ENCODE measurements at places on chromosomes 6 and 20.

GRCh38 chr20:47843886-47844567 lies 58.7 kb upstream of the SULF2 start:
- DNase-seq = no peak

DNA sequence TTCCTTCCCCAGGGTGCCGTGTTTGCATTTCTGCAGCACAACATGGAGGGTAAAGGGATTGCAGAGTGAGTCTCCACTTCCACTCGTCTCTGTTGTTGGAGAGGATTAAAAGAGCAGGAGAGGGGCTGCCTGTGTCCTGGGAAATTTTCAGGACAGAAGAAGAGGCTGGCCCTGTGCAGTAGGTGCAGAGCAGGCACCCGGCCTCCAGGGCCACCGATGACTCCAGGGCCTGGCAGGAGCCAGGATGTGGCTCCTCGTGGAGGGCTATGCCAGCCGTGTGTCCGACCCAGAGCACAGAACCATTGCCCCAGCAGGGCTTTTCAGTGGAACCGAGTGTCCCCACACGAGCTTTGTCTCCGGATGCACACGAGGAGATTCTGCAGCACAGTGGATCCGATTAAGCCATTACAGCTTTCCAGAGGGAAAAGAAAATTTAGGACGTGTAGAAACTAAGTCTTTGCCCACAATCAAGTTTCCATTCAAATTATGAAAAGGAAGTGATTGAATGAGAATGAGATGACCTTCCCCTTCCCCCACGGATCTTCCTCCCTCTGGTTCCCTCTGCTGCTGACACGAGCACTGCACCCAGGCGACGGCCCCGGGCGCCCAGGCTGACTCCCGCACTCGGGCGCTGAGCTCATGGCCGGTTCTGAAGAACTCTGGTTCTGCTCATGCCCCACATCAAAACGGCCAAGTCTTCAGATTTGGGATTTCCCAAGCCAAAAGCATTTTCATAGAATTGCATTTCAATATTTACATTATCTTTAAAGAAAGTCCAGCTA lies 43.1 kb upstream of the UNC93A start:
- DNase-seq = no peak

- DNase-seq = no peak
Measured at GRCh38 chr6:89536231-89536630, 102.3 kb downstream of the LYRM2 start.

- DNase-seq = no peak
Measured at GRCh38 chr6:85680388-85680787, 37.7 kb upstream of the SYNCRIP start.

- no peak for DNase-seq
Measured at GRCh38 chr20:51238675-51239305, 215.9 kb upstream of the KCNG1 start.

DNA sequence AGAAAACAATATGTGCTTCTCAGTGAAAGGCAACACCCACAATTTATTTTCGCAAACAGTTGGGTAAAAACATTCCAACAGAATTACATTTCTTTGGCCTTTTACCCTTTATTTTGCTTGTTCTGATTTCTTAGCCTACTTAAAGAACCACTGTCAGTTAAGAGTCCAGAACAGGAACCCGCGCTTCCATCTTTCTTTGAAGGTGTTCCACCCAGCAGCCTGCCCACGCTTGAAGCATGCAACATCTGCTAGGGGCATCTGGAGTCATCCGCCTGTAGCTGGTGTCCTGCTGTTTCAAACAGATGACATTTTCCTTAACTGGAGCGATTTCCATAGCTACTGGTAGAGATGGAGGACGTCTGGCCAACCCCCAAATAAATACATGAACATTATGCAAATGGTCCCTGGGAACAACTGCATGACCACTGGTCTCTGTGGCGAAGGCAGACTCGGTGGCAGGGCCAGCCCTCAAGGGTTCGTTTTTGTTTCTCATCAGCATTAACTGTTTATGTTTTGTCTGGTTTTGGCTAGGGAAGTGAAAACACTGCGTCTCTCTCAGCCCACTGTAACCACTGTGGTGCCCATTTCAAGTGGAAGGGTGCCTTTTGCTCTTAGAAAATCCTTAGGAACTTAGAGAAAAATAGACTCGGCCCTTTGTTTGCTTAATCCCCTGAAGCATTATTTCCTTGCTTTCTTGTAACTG lies 51.6 kb downstream of the LAMA4 start:
- no peak for DNase-seq

GRCh38 chr6:53984581-53984980 lies 126.7 kb upstream of the MLIP start:
- DNase-seq = no peak

GRCh38 chr20:46423342-46423741 lies 16.9 kb upstream of the ELMO2 start:
- no peak for DNase-seq

DNA sequence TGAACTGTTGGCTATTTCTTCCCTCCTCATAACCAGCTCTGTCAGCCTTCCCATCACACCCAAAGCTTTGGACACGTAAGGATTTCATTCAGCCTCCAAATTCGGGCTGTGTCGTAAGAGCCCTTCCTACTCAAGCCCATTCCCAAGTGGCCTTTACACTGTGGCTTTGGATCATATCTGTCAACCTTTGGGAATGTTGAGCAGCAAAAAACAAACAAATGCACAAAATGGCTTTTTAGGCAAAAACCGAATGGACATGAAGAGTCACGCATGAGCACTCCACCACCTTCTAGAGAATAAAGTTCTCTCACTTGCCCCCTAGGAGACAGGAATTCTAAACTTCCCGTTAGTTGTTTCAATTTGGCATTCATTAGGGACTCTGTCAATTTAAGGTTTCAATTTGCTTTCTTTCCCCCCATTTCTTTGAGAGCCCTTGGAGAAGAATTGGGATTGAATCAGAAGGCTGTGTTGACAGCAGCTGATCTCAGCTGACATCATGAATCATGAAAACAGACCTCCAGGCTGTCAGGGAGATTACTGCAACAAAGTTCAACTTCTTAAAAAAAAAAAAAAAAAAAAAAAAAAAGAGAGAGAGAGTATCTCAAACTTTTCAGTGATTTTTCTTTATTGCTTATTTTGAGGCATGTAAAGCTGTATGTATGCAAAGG lies 110.3 kb downstream of the BCAS1 start:
- DNase-seq = peak; percentile 64

- no peak for DNase-seq
Measured at GRCh38 chr20:25179439-25180089, 15.9 kb upstream of the ENTPD6 start.

DNA sequence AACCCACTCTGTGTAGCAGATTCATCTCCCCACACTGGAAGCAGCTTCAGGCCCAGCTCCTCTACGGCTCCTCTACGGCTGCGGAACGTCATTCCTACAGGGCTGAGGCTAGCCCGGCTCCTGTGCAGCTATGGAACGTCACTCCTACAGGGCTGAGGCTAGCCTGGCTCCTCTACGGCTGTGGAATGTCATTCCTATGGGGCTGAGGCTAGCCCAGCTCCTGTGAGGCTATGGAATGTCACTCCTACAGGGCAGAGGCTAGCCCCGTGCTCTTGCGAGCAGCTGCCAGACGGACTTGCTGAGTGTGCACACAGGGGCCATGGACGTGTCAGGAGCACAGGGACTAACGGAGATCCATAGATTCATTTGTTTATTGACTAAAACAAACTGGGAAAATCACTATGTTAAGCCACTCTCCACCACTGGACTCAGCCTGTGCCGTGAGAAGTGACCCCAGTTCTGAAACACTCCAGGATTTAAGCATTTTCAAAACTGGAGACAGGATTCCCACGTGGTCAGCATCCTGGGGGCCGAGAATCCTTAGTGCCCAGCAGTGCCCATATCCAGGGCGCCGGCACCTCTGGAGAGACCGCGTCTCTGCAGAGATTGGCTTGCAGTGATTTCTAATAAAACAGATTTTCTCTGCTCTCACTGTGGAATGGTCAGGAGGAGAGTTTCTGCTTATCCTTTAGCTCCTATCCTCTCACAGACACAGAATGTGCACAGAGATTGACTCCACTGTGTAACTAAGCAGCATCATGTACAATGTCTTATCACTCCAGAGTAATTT lies 5.0 kb downstream of the KCNQ2 start:
- no peak for DNase-seq

- peak; percentile 63 for DNase-seq
Measured at GRCh38 chr6:73739096-73739495, 43.1 kb downstream of the CD109 start.

DNA sequence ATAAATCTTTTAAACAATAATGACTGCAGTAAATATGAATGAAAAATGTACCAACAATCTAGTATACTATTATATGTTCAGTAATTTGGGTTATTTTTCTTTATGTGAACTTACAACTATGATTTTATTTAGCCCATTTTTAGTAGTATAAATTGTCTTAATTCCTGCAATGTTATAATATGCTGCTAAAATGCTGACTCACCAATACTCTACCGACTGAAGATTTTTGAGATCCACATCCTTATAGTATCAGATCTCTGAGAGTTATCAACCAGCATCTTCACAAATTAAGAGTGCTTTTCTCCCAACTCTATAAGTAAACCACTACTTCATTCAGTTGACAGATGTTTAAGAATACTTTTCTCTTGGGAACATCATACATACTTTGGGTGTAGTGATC lies 16.6 kb downstream of the CDC40 start:
- DNase-seq = no peak

DNA sequence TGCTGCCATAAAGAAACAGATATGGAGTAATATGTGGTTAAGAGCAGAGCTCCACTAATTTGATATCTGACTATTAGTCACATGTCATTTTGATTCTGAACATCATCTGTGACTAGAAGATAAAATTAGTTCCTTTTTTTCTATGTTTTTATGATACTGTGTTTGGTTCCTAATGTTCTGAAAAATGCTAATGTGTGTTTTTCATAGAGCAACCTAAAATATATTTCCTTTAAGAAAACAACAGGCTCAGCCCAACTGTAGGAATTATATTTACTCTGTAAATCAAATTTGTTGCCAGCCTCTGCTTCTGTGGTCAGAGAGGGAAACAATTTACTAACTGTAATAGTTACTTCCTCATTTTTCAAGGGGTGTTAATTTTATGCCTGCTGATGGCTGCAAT lies 33.3 kb upstream of the TXLNB start:
- DNase-seq = peak; percentile 73

GRCh38 chr20:45765980-45766379 lies 25.7 kb downstream of the WFDC3 start:
- peak; percentile 26 for DNase-seq

- DNase-seq = no peak
Measured at GRCh38 chr6:946546-946945, 253.6 kb upstream of the EXOC2 start.

DNA sequence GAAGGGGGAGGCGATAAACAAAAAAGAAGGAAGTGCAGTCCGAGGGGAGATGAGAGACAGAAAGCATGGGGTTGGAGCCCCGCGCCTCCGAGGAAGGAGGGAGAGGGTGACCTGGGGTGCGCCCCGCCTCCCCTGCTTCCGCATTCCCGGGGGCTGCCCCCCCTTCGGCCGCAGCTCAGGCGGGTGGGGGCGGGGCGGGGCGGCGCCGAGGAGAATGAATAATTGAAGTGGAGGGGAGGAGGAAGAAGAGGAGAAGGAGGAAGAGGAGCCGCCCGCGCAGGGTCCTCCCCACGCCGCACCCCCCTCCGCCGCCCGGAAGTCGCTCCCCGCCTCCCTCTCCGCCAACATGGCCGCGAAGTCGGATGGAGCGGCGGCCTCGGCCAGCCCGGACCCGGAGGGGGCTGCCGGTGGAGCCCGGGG lies at the start of gene XKR7:
Gene XKR7, plus strand, starts transcription at position 322 of the 420 bp plus-strand sequence. Its CDS starts 25 bp downstream, at position 347.
- DNase-seq = peak; percentile 36

GRCh38 chr6:35091346-35092083 lies 49.6 kb downstream of the TCP11 start:
- no peak for DNase-seq

GRCh38 chr6:3322366-3322890 lies 63.7 kb downstream of the PSMG4 start:
- no peak for DNase-seq

GRCh38 chr6:115945812-115946211 lies 114.9 kb downstream of the FRK start:
- no peak for DNase-seq

GRCh38 chr6:145729887-145730286 lies 5.4 kb downstream of the EPM2A start:
- no peak for DNase-seq

DNA sequence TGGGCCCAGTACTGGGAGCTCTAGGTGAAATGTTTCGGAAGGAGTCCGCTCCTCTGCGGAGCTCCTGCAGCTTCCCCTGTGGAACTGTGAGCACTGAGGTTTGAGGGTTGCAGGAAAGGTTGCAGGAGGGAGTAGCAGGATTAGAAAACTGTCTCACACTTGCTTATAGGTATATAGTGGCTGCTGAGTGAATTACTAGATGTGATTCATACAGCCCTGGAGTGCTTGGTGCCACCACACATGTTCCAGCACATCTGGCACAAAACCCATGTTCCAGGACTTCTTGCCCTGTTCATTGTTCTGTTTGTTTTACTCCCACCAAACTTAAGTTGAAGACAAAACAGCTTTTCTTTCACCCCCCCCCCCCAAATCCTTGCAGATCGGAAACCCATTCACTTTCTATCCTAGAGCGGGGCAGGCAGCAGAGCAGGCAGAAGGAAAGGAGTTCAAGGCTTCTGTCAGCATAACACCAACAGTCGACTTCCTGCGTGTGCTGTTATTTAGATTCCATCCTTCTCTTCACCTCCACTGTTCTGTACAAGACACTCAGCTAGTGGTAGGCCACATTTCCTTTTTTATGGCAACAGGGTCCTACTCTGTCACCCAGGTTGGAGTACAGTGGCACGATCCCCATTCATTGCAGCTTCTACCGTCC lies 669 bp upstream of the PEX6 start:
- DNase-seq = no peak

DNA sequence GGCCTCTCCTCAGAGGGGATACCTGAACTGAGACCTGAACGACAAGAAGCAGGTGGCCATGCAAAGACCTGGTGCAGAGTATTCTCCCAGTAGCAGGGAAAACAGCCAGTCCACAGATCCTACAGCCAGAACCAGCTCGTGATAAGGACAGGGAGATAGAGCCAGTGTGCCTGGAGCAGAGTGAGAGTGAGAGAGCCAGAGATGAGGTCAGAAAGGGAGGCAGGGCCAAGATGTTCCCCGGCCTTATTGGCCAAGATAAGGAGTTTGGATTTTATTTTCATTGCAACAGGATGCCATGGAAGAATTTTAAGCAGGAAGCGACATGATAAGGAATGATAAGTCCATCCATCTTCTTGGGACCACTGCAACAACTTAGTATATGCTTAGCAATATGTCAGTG lies 111.8 kb downstream of the UBE3D start:
- no peak for DNase-seq

- no peak for DNase-seq
Measured at GRCh38 chr6:23647045-23647444, 479.0 kb upstream of the NRSN1 start.

GRCh38 chr6:53375847-53376246 lies 27.1 kb upstream of the ELOVL5 start:
- no peak for DNase-seq

- no peak for DNase-seq
Measured at GRCh38 chr20:48898210-48898609, 23.3 kb upstream of the ARFGEF2 start.

- no peak for DNase-seq
Measured at GRCh38 chr6:136654086-136654485, 103.9 kb upstream of the MAP7 start.

GRCh38 chr6:33314943-33315792 lies 1.3 kb upstream of the TAPBP start:
- DNase-seq = peak; percentile 17

Measured in inflammatory macrophage treated with lipopolysaccharide for 4 hours (primary cell).